ENCODE measurements at places on chromosomes 12 and 14. TPM values are rescaled to one million over a fixed set of nuclear protein-coding genes. Genes with fewer than 3 reads are reported as not detected.

GRCh38 chr12:120984351-120984898, 6.1 kb downstream of the HNF1A start:
- H3K4me3 ChIP-seq = no peak overlapping the region
- no peaks in the 10 kb centered on the region for H3K36me3 ChIP-seq
- peak overlapping the region; percentile 81 for H3K27ac ChIP-seq
- H3K4me1 ChIP-seq = no peaks in the 10 kb centered on the region
- DNase-seq = no peak
- no peaks in the 10 kb centered on the region for H3K27me3 ChIP-seq

The KIF21A gene
- 27.2 TPM for total RNA-seq

DNA sequence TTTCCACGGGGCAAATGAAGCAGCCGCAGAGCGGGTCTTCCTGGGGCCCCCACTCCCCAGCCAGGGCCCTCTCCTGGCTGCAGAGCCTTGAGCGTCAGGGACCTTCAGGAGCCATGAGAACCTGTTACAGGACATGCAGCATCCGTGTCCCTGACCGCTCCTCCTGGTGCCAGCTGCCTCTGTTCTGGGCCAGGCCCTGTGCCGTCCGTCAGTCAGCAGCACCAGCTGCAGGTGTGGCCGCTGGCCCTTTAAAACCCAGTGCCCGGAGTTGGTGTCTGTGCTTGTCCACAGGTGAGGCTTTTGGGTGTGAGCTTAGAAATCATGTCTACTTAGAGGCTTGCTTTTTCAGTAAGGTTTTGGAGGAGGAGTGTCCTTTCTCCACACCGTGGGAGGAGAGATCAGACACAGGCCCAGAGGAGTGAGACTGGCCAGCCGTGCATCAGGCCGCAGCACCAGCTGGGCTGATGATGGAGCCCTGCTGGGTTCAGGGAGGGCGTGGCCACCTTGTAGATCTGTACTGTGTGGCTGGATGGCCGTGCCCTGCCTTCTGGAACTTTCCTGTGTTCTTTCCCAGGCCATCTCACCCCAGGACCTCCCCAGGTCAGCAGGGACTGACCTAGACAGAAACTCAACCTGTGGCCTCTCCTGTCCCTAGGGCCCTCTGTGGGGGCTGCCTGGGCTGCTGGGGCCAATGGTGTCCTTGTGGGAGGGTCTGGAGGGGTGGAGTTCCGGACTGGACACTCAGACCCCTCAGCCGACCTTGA, 27.1 kb downstream of the AACS start:
- no peaks in the 10 kb centered on the region for H3K4me1 ChIP-seq
- no peak overlapping the region for H3K27ac ChIP-seq
- H3K4me3 ChIP-seq = no peak overlapping the region

The IL22 gene
- not detected for total RNA-seq

- no peak for DNase-seq
- H3K4me3 ChIP-seq = no peak overlapping the region
- no peaks in the 10 kb centered on the region for H3K27me3 ChIP-seq
- H3K27ac ChIP-seq = no peak overlapping the region
- H3K36me3 ChIP-seq = no peaks in the 10 kb centered on the region
Observed at GRCh38 chr14:64554556-64554955, 4.8 kb downstream of the PPP1R36 start.

The KRT82 gene
- not detected for total RNA-seq

The CDKN3 gene
- total RNA-seq = 7.4 TPM

- H3K27me3 ChIP-seq = no peaks in the 10 kb centered on the region
- no peak overlapping the region for H3K27ac ChIP-seq
- no peak for DNase-seq
- H3K36me3 ChIP-seq = no peaks in the 10 kb centered on the region
- no peaks in the 10 kb centered on the region for H3K4me1 ChIP-seq
- H3K4me3 ChIP-seq = no peak overlapping the region
Observed at GRCh38 chr12:15842108-15842507, 40.1 kb upstream of the STRAP start.

GRCh38 chr12:72471806-72472205, 199.6 kb downstream of the TRHDE start:
- DNase-seq = no peak
- H3K36me3 ChIP-seq = peaks cover 4% of the 10 kb centered on the region
- no peaks in the 10 kb centered on the region for H3K27me3 ChIP-seq
- H3K4me3 ChIP-seq = no peak overlapping the region

- DNase-seq = no peak
- no peaks in the 10 kb centered on the region for H3K4me1 ChIP-seq
- H3K27me3 ChIP-seq = no peaks in the 10 kb centered on the region
- H3K4me3 ChIP-seq = no peak overlapping the region
Observed at GRCh38 chr14:74980731-74981461, 21.8 kb upstream of the EIF2B2 start.

The CLEC4D gene
- not detected for total RNA-seq

The GYS2 gene
- not detected for total RNA-seq

DNA sequence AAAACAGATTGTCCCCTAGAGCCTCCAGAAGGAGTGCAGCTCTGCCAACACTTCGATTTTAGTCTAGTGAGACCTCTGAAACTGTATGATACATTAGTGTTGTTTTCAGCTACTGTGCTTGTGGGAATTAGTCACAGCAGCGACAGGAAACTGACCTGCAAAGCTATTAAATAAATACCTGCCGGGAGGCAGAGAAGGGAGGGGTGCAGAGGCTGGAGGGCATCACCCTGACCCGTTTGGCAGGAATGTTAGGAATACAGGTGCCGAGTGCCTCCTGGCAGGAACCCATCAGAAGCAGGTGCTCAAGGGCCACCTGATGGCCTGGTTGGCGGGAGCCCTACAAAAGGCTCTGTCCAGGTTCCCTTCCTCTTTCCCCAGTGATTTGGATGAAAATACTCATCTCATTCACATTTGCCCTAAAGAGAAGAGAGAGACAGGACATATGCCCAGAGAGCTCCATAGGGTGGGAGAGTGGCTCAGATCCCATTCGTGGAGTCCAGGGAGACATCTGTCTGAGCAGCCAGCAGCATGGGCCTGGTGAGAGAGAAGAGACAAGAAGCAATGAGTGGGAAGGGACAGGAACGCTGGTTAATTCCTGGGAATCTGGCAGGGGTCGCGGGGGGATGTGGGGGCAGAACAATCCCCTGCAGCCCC, 44.6 kb downstream of the C14orf132 start:
- DNase-seq = peak; percentile 27
- H3K27me3 ChIP-seq = no peaks in the 10 kb centered on the region
- H3K4me3 ChIP-seq = no peak overlapping the region
- H3K4me1 ChIP-seq = no peaks in the 10 kb centered on the region

DNA sequence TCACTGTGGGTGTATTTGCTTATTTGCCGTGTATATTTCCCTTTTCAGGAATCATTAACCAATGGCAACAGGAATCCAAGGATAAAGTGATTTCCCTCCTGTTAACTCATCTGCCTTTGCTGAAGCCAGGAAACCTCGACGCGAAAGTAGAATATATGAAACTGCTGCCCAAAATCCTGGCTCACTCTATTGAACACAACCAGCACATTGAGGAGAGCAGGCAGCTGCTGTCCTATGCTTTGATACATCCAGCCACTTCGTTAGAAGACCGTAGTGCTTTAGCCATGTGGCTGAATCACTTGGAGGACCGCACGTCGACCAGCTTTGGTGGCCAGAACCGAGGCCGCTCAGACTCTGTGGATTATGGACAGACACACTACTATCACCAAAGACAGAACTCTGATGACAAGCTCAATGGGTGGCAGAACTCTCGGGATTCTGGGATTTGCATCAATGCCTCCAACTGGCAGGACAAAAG, 135.1 kb downstream of the SAMD4A start:
- no peaks in the 10 kb centered on the region for H3K36me3 ChIP-seq
- no peaks in the 10 kb centered on the region for H3K27me3 ChIP-seq
- no peak overlapping the region for H3K27ac ChIP-seq
- no peak overlapping the region for H3K4me3 ChIP-seq
- no peak for DNase-seq
- peaks cover 10% of the 10 kb centered on the region for H3K4me1 ChIP-seq

DNA sequence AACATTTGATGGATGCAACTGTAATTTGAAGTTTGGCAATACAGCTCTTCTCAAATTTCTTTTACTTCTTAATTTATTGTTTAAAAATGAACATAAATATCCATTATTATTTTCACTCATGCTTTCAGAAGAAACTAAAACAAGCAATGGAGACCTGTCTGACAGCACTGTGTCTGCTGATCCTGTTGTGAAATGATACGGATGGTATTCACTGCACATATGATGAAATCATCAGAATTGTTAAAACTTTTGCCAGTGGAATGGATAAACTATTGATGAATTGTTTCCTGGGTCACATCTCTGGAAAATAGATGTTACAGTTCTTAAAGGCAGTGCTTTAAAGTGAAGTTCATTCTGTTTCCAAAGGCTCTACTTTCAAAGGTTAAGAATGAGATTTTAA, 59.2 kb downstream of the WASHC4 start:
- DNase-seq = no peak
- no peaks in the 10 kb centered on the region for H3K4me1 ChIP-seq
- no peak overlapping the region for H3K4me3 ChIP-seq
- no peak overlapping the region for H3K27ac ChIP-seq
- no peaks in the 10 kb centered on the region for H3K27me3 ChIP-seq
- H3K36me3 ChIP-seq = no peaks in the 10 kb centered on the region

DNA sequence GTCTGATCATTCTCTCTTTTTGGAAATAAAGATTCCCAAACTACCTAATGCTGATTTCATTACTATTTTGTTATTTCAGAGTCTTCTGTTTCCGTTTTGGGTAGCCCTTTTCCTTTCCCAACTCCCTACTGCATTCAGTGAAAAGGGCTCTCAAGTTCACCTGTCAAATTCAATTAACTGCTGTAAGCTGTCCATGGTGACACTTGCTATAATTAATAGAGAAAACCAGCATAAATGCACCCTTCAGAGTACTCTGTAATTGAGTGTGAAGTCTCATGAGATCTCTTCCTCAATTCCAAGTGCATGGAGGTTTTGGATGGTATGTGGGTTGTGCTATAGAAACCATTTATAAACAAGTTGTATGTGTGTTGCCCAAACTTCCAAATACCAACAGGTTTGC, 187.2 kb downstream of the RPL10L start:
- H3K36me3 ChIP-seq = no peaks in the 10 kb centered on the region
- H3K4me1 ChIP-seq = no peaks in the 10 kb centered on the region
- DNase-seq = no peak

- H3K4me3 ChIP-seq = no peak overlapping the region
- H3K27me3 ChIP-seq = no peaks in the 10 kb centered on the region
- H3K36me3 ChIP-seq = no peaks in the 10 kb centered on the region
- H3K27ac ChIP-seq = no peak overlapping the region
- DNase-seq = no peak
- H3K4me1 ChIP-seq = no peaks in the 10 kb centered on the region
Observed at GRCh38 chr12:28794211-28794610, 354.9 kb upstream of the FAR2 start.

The NANOG gene
- total RNA-seq = not detected

- peak overlapping the region; percentile 68 for H3K27ac ChIP-seq
- peaks cover 2% of the 10 kb centered on the region for H3K36me3 ChIP-seq
- H3K4me1 ChIP-seq = peaks cover 14% of the 10 kb centered on the region
- no peaks in the 10 kb centered on the region for H3K27me3 ChIP-seq
- peak overlapping the region; percentile 56 for H3K4me3 ChIP-seq
Observed at GRCh38 chr14:23070262-23071129, 13.2 kb upstream of the CDH24 start.

DNA sequence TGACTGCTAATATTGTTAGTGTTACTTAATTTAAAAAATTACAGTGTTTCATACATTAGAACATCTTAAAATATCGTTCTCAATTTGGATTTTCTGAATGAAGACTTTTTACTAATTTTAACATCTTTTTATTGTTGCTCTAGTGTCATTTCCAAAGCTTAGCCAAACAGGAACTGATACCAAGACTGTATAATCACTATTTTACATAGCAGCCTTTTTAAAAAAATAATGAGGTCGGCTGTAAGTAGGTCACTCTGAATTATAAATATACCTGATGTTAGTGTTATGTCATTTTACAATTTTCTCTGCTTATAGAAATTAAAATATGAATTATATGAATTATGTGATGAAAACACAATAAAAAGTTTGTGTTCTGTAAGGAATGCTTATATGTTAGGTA, 321.5 kb downstream of the TMEM117 start:
- no peak overlapping the region for H3K4me3 ChIP-seq
- H3K36me3 ChIP-seq = no peaks in the 10 kb centered on the region
- H3K4me1 ChIP-seq = no peaks in the 10 kb centered on the region
- H3K27me3 ChIP-seq = no peaks in the 10 kb centered on the region
- DNase-seq = no peak

- peaks cover 9% of the 10 kb centered on the region for H3K4me1 ChIP-seq
- no peak for DNase-seq
- no peaks in the 10 kb centered on the region for H3K36me3 ChIP-seq
- H3K4me3 ChIP-seq = peak overlapping the region; percentile 33
- H3K27me3 ChIP-seq = no peaks in the 10 kb centered on the region
Observed at GRCh38 chr12:96985515-96986362, 78.7 kb downstream of the NEDD1 start.

GRCh38 chr14:102793531-102794328, 16.5 kb downstream of the TRAF3 start:
- no peaks in the 10 kb centered on the region for H3K4me1 ChIP-seq
- no peak for DNase-seq
- H3K27ac ChIP-seq = no peak overlapping the region
- H3K27me3 ChIP-seq = no peaks in the 10 kb centered on the region
- H3K36me3 ChIP-seq = no peaks in the 10 kb centered on the region

The SMIM41 gene
- 1.4 TPM for total RNA-seq

- H3K27me3 ChIP-seq = no peaks in the 10 kb centered on the region
- H3K4me1 ChIP-seq = no peaks in the 10 kb centered on the region
- H3K4me3 ChIP-seq = no peak overlapping the region
Observed at GRCh38 chr12:108916336-108916735, 36.4 kb downstream of the DAO start.

The FBLN5 gene
- 30.5 TPM for total RNA-seq

The BICDL1 gene
- 9.2 TPM for total RNA-seq

The PAN2 gene
- 89.1 TPM for total RNA-seq

DNA sequence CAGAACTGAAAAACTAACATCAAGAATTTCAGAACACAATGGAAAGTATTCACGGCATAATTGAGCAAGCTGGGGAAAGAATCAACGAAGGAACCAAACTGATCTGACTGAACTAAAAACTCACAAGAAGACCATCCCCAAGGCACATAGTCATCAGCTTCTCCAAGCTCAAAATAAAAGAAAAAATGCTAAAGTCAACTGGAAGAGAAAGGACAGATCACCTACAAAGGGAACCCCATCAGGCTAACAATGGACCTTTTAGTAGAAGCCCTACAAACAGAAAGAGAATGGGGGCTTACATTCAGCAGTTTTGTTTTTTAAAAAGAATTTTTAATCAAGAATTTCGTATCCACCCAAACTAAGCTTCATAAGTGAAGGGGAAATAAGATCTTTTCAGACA, 11.7 kb downstream of the TAS2R50 start:
- no peak overlapping the region for H3K27ac ChIP-seq
- no peaks in the 10 kb centered on the region for H3K4me1 ChIP-seq
- H3K36me3 ChIP-seq = no peaks in the 10 kb centered on the region
- no peak overlapping the region for H3K4me3 ChIP-seq
- DNase-seq = no peak

The TXNRD1 gene
- 137 TPM for total RNA-seq

DNA sequence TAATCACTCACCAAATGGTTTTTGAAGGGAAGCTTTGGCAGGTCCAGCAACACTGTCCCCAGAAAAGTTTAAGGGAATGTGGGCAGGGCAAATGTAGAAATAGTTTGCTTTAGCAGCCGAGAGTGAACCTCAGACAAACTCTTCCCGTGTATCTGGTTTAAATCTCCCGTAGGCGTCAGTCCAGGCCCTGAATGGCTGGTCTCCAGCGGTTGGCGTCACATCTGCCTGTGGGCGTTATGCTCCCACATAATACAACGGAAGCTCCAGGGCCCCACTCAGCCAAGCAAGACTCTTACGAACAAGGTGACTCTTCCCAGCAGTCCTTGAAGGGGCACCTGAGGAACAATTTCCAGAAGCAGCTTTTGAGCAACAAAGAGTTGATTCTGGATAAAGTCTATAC, 942 bp downstream of the ZC2HC1C start:
- H3K27ac ChIP-seq = peak overlapping the region; percentile 71
- no peak for DNase-seq
- no peaks in the 10 kb centered on the region for H3K36me3 ChIP-seq
- no peaks in the 10 kb centered on the region for H3K27me3 ChIP-seq

The NGB gene
- total RNA-seq = not detected
